ENCODE measurements at places on chromosomes 1 and 21. TPM values are rescaled to one million over a fixed set of nuclear protein-coding genes. Genes with fewer than 3 reads are reported as not detected.

The CACNA1S gene
- not detected for total RNA-seq

GRCh38 chr1:119962296-119962968 lies 66.1 kb upstream of the ADAM30 start:
- no peaks in the 10 kb centered on the region for H3K4me1 ChIP-seq
- peaks cover 9% of the 10 kb centered on the region for H3K36me3 ChIP-seq
- no peaks in the 10 kb centered on the region for H3K27me3 ChIP-seq
- no peak overlapping the region for H3K4me3 ChIP-seq
- DNase-seq: no peak

DNA sequence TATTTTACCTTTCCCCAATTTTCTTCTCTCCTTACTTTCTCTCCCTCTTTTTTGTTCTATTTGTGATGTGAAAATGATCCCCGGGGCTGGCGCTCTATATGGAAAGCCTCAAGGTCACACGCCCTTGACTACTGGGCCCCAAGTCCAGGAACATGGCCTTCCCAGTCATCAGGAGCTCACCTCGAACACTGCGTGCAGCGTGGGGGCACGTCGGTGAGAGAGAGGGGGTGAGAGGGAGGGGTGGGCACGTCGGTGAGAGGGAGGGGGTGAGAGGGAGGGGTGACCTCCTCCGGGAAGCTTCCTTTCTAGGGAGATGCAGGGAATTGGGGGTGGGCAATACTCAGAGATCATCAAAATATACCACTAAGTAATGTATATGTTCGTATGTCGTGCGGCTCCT lies 94.6 kb upstream of the TMPRSS2 start:
- no peak overlapping the region for H3K27ac ChIP-seq
- H3K36me3 ChIP-seq: no peaks in the 10 kb centered on the region
- H3K4me1 ChIP-seq: peaks cover 3% of the 10 kb centered on the region
- no peaks in the 10 kb centered on the region for H3K27me3 ChIP-seq
- DNase-seq: no peak

- no peaks in the 10 kb centered on the region for H3K36me3 ChIP-seq
- no peak for DNase-seq
- no peak overlapping the region for H3K4me3 ChIP-seq
- H3K27ac ChIP-seq: no peak overlapping the region
- no peaks in the 10 kb centered on the region for H3K4me1 ChIP-seq
Measured at GRCh38 chr1:29810121-29811120, 574.1 kb downstream of the PTPRU start.

The RAB3B gene
- 0.72 TPM for total RNA-seq

DNA sequence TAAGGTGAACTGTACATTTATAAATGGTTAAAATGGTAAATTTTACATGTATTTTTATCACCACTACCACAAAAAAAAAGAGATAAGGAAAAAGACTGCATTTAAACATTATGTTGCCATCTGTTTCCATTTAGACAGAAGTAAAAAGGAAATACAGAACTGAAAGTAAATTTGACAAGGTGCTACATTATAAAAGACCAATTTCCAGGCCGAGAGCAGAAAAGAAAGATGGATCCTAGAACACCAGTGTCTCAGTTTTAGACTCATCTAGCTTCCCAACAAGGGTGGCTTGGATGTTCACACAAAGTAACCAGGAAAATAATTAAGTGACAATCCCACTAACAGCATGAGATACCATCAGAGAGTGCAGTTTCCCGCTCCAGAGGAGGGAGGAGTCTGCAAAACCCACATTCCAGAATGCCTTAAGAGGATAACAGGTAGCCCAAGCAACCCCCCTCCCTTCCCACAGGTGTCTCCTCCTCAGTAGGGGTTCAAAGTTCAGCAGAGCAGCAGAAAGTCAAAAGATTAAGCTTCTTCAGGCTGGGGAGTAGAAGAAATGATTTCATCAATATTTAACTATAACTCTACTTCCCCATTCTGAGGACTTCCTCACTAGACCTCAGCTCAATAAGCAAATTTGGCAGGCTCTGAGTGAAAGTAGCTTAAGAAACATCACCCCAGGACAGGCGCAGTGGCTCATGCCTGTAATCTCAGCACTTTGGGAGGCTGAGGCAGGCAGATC lies 11.8 kb downstream of the TPM3 start:
- H3K27me3 ChIP-seq: no peaks in the 10 kb centered on the region
- H3K27ac ChIP-seq: no peak overlapping the region
- H3K4me1 ChIP-seq: peaks cover 3% of the 10 kb centered on the region
- no peak for DNase-seq
- H3K4me3 ChIP-seq: no peak overlapping the region

- H3K36me3 ChIP-seq: no peaks in the 10 kb centered on the region
- H3K4me1 ChIP-seq: no peaks in the 10 kb centered on the region
- no peak overlapping the region for H3K4me3 ChIP-seq
- DNase-seq: no peak
Measured at GRCh38 chr1:224253721-224254120, 70.7 kb downstream of the DEGS1 start.

- no peaks in the 10 kb centered on the region for H3K36me3 ChIP-seq
- no peak overlapping the region for H3K4me3 ChIP-seq
- H3K27me3 ChIP-seq: no peaks in the 10 kb centered on the region
- H3K4me1 ChIP-seq: no peaks in the 10 kb centered on the region
- H3K27ac ChIP-seq: no peak overlapping the region
- DNase-seq: no peak
Measured at GRCh38 chr1:2816786-2817185, 15.3 kb upstream of the TTC34 start.

- H3K4me3 ChIP-seq: no peak overlapping the region
- H3K27ac ChIP-seq: no peak overlapping the region
- H3K36me3 ChIP-seq: no peaks in the 10 kb centered on the region
Measured at GRCh38 chr1:11634365-11635192, 19.6 kb downstream of the FBXO2 start.

The HAO2 gene
- total RNA-seq: 1.9 TPM

GRCh38 chr1:1122078-1122811 lies 6.4 kb upstream of the C1orf159 start:
- peaks cover 9% of the 10 kb centered on the region for H3K4me1 ChIP-seq
- peaks cover 2% of the 10 kb centered on the region for H3K27me3 ChIP-seq
- H3K27ac ChIP-seq: no peak overlapping the region

- DNase-seq: no peak
- no peaks in the 10 kb centered on the region for H3K27me3 ChIP-seq
- H3K27ac ChIP-seq: no peak overlapping the region
Measured at GRCh38 chr1:65022216-65022615, 55.9 kb upstream of the JAK1 start.

DNA sequence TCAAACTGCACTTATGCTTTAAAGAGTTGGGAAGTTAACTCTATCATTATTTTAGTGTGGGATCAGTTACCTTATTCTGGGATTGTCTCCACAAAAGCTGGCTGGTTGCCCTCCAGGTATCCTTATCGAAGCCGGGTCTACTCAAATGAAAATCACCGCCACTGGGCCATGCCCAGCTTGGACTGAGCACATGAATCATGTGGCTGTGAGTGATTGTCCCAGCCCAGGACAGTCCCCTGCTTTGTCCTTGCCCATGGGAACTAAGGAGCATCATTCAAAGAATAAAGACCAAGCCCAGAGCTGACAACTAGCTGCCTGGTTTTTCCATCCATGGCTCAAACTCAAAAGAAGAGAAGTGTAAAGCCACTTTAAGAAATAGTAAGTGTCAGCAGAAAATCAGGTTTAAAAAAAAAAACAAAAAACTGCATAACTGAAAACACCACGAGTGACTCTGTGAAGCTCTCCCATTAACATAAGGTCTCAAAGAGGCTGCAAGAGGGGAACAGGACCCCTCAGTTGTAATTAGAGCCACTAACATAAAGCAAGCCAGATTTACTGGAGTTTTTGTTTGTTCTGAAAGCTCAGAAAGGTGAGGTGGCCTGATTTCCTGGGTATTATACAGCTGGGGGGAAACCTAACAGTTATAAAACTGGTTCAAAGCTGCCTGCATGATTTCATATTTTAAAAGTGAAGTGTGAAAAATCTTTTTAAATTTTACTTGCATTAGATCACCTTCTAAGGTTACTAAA lies 91.5 kb downstream of the KIF14 start:
- peak; percentile 51 for DNase-seq
- H3K27ac ChIP-seq: no peak overlapping the region
- no peaks in the 10 kb centered on the region for H3K36me3 ChIP-seq
- H3K4me1 ChIP-seq: no peaks in the 10 kb centered on the region
- no peaks in the 10 kb centered on the region for H3K27me3 ChIP-seq

DNA sequence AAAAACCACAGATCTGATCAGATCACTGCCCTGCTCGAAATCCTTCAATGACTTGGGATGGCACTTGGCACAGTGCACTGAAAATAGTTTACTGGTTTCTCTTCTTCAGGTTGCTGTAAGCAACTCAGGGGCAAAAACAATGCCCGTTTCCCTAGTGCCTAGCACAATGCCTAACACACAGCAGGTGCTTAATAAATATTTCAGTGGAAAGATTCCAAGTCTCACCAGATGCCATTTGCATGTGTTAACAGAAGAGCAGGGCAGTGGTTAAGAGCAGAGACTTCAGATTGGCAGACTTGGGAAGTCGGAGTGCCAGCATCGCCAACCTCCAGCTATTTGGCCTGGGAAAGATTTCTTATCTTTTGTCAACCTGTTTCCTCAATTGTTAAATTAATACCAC lies 10.9 kb upstream of the METTL25B start:
- no peak overlapping the region for H3K27ac ChIP-seq
- H3K4me3 ChIP-seq: no peak overlapping the region
- H3K27me3 ChIP-seq: no peaks in the 10 kb centered on the region
- DNase-seq: no peak

The SPATA45 gene
- total RNA-seq: 0.57 TPM

- no peaks in the 10 kb centered on the region for H3K27me3 ChIP-seq
- no peak overlapping the region for H3K4me3 ChIP-seq
- no peaks in the 10 kb centered on the region for H3K4me1 ChIP-seq
- no peak for DNase-seq
Measured at GRCh38 chr1:78291418-78291817, 199.4 kb upstream of the PTGFR start.

GRCh38 chr1:155043793-155044192 lies 7.3 kb upstream of the ADAM15 start:
- H3K27me3 ChIP-seq: no peaks in the 10 kb centered on the region
- no peaks in the 10 kb centered on the region for H3K36me3 ChIP-seq
- no peak overlapping the region for H3K27ac ChIP-seq
- peaks cover 5% of the 10 kb centered on the region for H3K4me1 ChIP-seq

- H3K4me3 ChIP-seq: no peak overlapping the region
- no peaks in the 10 kb centered on the region for H3K27me3 ChIP-seq
- no peaks in the 10 kb centered on the region for H3K36me3 ChIP-seq
- H3K27ac ChIP-seq: no peak overlapping the region
- peak; percentile 16 for DNase-seq
- H3K4me1 ChIP-seq: peaks cover 11% of the 10 kb centered on the region
Measured at GRCh38 chr1:183039985-183040447, 16.8 kb downstream of the LAMC1 start.

DNA sequence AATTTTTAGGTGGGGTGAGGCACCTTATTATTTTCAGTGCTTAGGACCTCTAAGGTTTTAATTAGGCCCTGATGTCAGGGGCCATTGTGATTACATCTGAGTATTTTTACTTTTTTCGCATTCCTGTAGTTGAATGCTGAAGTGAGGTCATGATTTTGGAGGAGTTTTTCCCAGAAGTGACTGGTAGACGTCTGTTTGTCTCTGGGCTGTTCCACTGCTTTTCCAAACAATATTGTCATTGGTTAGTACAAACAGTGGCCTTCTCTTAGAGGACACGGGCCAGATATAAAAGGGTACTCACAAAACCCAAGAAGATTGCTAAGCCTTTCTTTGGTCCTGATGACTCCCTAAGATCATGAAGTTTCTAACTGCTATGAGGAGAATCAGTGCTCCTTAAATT lies 7.6 kb upstream of the RASAL2 start:
- no peaks in the 10 kb centered on the region for H3K4me1 ChIP-seq
- H3K27ac ChIP-seq: no peak overlapping the region
- H3K36me3 ChIP-seq: no peaks in the 10 kb centered on the region
- no peak for DNase-seq
- no peaks in the 10 kb centered on the region for H3K27me3 ChIP-seq

DNA sequence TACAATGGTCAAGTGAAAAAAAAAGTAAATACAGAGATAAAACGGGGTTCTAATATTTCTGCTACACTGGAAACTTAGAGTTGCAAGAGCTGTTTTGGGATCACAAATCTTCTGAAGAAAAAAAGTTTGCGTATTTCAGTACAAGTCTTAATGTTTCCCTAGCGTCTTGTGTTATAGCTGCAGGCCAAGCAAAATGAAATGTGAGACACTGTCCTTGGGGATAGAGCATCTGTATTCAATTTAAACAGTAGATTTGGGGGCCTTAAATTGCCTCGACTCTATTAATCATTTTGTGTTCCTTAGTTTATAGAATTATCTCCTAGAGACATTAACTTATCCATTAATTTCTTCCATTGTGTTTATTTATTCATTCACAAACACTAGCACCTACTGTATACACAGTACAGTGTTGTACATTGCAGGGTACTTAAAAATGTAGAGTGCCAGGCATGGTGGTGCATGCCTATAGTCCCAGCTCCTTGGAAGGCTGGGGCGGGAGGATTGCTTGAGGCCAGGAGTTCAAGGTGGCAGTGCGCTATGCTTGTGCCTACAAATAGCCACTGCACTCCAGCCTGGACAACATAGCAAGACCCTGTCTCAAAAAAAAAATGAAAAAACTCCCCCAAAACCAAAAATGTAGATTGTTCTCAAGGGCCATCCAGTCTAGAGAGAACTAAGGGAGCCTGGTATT lies 7.9 kb downstream of the DISC1 start:
- H3K4me3 ChIP-seq: no peak overlapping the region
- no peak for DNase-seq
- H3K4me1 ChIP-seq: no peaks in the 10 kb centered on the region
- no peaks in the 10 kb centered on the region for H3K36me3 ChIP-seq
- H3K27me3 ChIP-seq: no peaks in the 10 kb centered on the region

DNA sequence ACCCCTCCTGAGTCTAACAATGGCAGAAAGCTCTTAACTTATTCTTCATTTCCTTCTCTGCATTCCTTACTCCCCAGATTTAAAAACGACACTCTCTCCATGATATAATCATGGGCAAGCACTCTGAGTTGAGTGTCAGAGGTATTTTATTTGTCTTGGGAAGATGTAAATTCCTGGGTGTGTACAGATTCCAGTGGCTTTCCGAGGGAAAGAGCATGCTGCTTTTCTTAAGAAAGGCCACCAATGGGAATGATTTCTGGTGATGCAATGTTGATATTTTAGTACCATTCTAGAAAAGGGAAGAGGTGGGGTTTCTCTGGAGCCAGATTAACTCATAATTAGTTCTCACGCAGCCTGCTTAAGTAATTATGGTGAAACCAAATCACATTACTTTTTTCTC lies 47.8 kb upstream of the BTG3 start:
- H3K4me3 ChIP-seq: no peak overlapping the region
- H3K4me1 ChIP-seq: no peaks in the 10 kb centered on the region
- no peaks in the 10 kb centered on the region for H3K36me3 ChIP-seq
- no peak for DNase-seq
- no peaks in the 10 kb centered on the region for H3K27me3 ChIP-seq

- H3K27ac ChIP-seq: no peak overlapping the region
- no peak overlapping the region for H3K4me3 ChIP-seq
- DNase-seq: no peak
- H3K27me3 ChIP-seq: no peaks in the 10 kb centered on the region
Measured at GRCh38 chr1:67888216-67889106, 55.2 kb upstream of the GNG12 start.

- no peak overlapping the region for H3K4me3 ChIP-seq
- H3K36me3 ChIP-seq: no peaks in the 10 kb centered on the region
- no peaks in the 10 kb centered on the region for H3K4me1 ChIP-seq
- DNase-seq: peak; percentile 81
Measured at GRCh38 chr21:29656504-29657239, 283.1 kb downstream of the GRIK1 start.

The TLCD4 gene
- total RNA-seq: 7.1 TPM

The RGS7 gene
- total RNA-seq: not detected
